CD4-positive, alpha-beta T cell treated with Interferon alpha-2 for 1 hour (primary cell): ENCODE measurements at places on chromosomes 7 and 10.

GRCh38 chr7:37674531-37674930 is 9.0 kb upstream of the GPR141 start:
- no peak for DNase-seq

DNA sequence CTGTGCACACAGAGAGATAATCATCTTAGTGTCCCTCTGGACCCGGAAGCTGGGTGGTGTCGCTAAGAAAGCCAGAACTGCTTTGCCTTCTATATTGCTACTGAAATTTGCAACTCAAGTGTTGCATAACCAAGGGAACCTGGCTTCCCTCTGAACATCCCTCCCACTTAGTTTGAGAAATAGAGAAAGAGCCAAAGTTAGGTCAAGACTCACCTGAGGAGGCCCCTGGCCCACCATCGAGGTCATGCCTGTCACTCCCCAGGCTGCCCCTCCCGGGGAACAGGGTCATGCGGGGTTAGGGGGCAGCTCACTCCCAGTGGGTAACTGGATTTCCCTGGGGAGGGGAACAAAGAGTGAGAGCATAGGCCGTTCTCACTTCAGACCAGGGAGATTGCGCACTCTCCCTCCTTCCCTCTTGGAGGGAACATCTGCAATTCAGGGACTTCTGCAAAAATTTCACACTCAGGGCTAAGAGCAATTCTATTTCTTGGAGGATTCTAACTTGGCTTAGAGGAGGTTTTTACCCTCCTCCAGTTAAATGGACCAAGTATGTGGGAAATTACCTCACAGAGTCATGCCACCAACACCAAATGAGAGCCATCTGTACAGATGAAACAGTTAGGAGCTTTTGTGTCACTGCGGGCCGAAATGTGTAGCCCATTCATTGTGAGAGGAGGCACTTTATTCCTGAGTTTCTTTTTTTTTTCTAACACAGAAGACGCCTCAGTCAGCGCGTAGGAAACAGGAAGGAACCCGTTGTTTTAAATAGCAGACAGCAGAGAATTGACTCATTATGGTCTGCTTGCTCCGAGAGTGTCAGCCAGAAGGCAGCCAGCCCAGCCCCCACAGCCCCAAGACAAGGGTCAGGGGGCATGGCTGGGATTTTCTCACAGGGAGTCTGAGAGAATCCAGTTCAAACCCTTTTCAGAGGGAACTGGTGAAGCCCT is 221.3 kb downstream of the ARHGAP12 start:
- peak; percentile 8 for DNase-seq

DNA sequence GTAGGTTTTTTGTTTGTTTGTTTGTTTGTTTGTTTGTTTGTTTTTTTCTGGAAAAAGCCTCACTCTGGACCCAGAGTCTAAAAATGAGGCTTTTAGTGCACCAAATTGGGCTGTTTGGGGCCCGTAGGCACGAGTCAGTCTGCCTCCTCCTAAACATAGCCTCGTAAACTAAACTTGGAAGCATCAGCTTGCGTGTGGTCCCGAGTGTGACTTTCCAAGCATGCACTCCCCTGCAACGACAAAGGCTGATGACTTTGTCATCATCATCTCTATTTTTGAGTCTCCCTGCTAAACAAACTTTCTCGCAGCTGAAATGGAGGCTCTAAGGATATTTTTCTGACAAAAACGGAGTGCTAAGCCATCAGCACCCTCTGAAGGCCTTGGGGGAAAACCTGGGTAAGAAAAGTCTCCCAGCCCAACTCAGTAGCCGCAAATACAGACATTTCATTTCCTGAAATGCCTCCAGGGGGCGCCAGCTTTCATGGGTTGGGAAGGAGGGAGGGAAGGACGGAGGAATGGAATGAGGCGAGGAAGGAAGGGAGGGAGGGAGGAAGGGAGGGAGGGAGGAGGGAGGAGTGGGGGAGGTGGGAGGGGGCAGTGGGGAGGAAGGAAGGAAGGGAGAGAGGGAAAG is 245.9 kb downstream of the KCNMA1 start:
- DNase-seq = no peak

DNA sequence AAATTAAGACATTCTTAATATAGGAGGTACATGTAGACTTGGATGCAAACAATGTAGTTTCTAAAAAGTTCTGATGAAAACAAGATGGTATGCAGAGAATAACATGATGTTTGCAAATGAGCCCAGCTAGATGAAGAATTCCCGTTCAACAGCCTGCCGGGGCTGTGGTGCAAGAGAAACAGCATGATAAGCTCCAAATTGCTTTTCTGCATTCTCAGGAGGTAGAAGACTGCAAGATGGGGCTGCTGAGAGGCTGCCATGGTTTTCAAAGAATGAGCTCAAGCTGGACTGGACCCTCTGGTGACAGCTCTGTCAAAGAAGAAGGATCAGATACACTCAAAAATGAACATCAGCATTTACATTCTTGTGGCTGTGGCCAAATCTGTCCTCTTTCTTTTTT is 73.4 kb upstream of the PALS2 start:
- DNase-seq = no peak

DNA sequence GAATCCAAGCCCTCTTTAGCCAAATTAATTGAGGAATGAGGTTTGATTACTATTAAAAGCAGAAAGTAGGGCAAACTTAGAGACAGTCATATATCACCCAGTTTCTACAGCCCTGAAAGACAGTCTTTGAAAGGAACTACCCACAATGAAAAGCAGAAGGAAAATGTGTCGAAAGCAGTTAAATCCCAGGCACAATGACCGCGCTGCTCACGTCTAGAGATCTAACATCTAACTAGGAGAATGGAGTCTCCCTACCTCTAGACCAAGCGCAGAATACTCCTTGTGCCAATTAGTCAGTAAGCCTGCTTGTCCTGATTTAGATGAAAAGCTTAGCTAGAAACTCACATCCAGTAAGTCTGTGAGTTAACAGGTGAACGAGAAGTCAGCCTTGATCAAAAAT is 350.0 kb downstream of the FGFR2 start:
- DNase-seq = no peak

- no peak for DNase-seq
Observed at GRCh38 chr7:117145333-117145732, 177.5 kb downstream of the WNT2 start.

DNA sequence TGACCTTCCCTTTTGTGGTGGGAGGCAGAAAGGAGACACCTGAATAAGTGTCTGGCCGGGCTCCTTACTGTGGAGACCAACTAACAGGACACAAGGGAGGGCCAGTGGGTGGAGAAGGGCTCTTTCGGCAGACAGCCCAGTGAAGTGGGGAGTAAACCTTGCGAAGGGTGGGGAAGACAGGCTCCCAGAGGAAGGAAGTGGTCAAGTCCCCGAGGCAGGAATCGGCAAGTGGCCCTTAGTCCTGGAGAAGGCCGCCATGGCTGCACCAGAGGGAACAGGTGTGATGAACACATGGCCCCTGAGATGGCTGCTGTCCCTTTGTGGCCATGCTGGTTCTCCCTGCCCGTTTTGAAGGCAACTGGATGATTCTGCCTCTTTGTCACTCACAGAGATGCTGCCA is 187.2 kb upstream of the IGFBP3 start:
- no peak for DNase-seq

DNA sequence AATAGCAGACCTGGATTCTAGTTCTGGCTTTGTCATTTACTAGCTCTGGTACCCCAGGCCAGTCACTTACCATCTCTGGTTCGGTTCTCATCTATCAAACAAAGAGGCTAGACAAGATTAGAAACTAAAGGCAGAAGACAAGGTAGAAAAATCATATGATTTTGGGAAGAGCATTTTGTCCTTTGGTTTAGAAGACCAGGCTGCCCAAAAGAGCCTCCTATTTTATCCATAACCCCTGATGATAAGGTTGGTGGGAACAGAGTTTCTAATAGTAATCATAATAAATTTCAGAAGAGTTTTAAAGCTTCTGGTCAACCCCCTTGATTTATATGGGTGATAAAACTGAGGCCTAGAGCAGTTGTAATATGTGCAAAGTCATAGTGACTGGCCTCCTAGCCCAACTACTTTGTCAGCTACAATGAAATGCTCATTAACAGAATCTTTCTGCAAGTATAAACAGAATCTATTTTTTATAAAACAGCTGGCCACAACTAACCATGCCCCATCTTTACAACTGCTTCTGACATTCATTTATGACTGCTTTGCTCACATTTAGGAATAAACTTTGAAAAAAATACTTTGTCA is 23.4 kb downstream of the COX15 start:
- no peak for DNase-seq

- DNase-seq = no peak
Observed at GRCh38 chr7:5892498-5892897, 6.0 kb upstream of the CCZ1 start.

GRCh38 chr10:109411917-109412316 is 511.4 kb downstream of the XPNPEP1 start:
- DNase-seq = no peak

DNA sequence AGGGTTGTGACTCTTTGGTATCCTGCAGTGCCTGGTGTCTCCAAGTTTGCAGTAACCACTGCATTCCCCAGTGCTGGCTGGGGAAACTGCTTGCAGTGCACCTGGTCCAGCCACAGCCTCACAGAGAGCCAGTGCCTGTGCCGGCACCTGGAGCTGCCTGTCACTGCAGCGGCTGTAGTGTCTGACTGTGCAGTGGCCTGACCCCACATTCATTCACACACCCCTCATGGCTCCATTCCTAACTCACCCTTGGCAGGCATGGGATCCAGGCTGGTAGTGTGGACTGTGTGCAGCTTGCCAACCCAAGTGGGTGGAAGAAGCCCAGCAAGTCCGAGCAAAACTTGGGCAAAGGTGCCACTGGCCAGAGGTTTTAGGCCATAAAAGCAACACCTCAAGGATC is 3.7 kb upstream of the CYP3A43 start:
- no peak for DNase-seq

- DNase-seq = no peak
Observed at GRCh38 chr10:64109926-64110495, 588.8 kb downstream of the REEP3 start.

DNA sequence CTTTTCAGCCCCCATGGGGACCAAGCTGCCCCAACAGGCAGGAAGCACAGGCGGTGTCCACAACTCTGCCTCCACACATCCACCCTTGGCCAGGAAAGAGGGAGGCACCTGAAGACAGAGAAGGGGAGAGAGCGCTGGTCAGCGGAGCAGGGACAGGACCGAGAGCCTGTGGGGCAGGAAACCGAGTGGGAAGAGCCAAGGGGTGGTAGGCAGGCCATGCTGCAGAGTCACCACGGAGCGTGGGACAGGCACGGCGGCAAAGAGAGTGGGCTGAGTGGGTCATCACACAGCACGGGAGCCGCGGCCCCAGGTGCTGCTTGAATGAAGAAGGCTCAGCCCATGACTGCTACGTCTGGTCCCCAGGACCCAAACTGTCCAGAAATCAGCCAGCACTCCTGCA is 109.8 kb downstream of the PTPRN2 start:
- DNase-seq = no peak

GRCh38 chr10:83289948-83290347 is 849.4 kb upstream of the GHITM start:
- no peak for DNase-seq

DNA sequence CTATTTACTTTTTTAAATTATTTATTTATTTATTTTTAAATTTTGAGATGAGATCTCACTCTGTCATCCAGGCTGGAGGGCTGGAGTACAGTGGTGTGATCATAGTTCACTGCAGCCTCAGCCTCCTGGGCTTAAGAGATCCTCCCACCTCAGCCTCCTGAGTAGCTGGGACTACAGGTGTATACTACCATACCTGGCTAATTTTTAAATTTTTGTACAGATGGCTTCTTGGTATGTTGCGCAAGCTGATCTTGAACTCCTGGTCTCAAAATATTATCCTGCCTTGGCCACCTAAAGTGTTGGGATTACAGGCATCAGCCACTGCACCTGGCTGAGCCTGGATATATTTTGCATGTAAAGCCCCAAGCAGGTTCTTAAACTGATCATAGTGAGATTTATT is 7.6 kb downstream of the CHST12 start:
- no peak for DNase-seq
